ENCODE measurements at places on chromosomes 1 and 21.

GRCh38 chr1:37599940-37600339 lies 4.2 kb upstream of the GNL2 start:
- no peak for DNase-seq

DNA sequence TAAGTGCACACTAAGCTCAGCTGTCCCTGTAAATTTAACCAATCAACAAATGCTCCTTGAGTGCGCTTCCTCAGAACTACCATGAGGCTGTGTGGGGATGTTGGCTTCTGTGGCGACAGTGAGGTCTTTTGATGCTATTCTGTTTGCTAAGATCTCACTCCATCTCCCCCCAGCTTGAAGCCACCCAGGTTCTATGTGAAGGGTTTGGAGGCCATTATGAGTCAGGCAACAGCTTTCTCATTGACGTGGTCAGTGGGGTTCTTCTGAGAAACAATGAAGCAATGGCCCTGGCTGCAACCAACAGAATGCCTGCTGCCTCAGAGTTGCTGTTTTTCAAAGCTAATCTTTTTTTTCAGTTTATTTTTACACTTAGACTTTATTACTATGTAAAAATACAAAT lies 205.5 kb downstream of the PTBP2 start:
- no peak for DNase-seq

DNA sequence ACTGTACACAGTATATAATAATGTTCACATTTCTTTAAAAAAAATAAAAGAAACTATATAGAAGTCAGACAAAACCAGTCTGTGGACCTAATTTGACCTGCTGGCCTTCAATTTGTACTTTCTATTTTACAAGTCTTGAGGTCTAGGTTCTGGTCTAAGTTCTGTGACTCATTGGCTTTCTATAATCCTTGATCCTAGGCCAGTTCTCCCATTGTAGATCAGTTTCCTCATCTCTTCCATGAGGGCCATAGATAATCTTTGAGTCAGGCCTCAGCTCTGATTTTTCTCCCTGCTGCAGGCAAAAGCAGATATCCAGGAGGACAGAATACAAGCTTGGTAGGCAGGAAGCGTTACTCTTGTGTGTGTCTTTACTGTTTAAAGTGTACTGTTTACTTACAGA lies 603.7 kb upstream of the CAMK1G start:
- no peak for DNase-seq

DNA sequence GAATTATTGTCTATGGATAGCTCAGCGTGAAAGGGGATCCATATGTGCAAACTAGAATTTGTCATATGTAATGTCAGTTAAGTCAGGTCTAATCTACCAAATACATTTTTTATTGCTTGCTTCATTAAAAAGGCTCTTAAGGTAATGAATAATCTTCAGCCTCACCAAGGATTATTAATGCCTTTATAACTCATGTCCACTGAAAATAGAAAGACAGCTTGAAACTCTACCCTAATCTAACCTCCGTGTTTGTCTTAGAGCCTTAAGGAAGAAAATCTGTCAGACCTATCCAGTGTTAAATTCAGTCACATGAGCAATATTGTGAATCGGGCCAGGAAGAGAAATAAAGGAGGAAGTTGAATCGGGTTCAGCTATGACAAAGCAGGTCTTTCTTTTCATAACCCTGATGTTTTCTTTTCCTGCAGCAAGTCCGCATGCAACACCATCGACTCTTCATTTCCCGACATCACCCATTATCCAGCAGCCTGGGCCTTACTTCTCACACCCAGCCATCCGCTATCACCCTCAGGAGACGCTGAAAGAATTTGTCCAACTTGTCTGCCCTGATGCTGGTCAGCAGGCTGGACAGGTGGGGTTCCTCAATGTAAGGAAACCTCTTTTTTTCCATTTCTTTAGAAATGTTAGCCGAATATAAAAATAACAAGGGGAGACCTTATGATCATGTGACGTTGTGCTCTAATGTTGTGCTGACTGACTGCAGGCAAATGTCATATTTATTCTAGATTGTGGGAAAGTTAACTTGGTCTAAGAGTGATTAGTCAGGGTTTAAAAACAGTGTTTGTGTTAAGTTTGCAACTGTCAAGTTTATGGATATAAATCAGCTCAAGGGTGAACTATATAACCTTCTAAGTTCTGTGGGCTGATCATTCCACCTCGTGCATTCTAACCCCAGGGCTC lies 321.0 kb downstream of the TM2D1 start:
- DNase-seq: no peak

DNA sequence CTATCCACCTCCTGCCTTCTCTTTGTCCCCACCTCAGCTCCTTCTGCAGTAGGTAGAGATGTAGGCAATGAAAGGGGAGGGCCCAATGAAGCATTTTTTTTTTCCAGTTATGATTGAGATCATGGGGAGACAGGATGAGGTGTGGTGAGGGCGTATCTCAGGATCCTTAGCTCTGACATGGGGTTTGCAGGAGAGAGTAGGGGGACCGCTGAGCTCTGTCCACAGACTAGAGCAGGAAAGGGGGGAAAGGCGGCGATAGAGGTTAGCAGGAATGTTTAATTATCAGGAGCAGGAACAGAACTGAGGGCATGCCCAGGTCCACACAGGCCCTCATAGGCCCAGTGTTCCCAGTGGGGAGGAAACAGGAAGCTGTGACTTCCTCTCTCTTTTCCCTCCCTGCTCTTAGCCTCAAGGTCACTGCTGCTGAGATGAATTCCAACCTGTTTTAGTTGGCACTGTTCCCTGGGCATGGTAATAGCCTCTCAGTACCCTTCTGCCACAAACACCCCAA lies 901 bp upstream of the RXFP4 start:
- DNase-seq: no peak

DNA sequence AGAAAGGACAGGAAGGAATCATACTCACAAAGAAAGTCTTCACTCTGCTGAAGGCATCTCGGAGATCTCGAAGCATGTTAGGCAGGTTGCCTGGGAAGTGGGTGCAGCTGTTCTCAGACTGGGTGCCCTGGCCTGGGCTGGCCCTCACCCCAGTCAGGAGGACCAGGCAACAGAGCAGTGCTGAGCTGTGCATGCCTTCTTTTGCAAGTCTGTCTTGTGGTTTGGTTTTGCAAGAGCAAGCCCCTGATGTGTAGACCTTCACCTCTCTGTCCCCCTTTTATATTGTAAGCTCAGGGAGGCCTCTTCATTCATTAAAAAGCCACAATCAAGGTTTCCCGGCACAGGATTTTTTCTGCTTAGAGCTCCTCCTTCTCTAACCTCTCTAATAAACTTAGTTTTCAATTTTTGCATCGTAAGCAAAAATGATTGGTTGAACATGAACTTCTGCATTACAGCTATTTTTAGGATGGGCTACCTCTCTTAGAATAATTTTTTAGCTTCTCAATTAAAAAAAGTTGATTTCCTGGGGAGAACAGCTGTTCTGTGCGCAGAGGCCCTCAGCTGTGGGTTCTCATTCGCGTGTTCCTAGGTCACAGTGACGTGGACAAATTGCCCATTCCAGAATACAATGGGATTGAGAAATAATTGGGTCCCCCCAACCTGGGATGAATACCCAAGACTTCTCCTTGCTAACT lies at the start of gene IL10:
TSS of gene IL10 (minus strand) at position 252 of the 695 bp plus-strand sequence. CDS start at position 193, 59 bp downstream.
- DNase-seq: peak; percentile 74

DNA sequence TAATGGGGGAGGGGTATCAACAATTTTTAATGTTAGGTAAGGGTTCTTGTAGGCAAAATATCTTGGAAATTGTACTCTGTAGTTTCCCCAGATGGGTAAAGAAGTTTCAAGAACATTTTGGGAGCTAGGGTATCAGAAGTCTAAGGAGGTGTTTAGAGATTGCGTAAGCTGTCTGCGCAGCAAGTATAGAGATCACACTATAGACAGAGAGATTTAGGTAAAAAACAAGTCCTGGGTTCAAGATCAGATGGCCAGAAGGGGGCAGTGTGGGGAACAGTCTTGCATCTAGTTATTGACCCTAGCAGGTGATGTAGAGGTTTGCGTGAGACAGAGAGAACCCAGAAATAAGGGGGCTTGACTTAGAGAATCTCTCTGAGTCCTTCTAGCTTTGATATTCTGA lies 80.8 kb downstream of the S1PR1 start:
- DNase-seq: no peak

DNA sequence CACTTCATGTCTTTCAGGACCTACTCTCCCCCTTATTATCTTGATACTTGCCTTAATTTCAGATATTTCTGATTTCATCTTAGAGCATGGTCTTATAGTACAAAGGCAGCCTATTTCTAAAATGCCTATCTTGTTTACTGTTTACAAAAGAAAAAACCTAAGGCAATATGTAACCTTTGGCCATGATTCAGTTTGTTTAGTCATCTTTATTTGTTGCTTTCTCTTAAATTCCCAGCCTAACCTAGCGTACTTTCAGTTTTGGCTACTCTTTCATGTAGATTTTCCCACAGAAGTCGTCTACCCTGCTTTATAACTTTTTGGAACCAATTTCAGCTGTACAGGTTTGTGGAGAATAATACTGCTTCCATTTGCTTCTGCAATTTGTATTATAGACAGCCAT lies 81.8 kb downstream of the KIF1B start:
- no peak for DNase-seq

DNA sequence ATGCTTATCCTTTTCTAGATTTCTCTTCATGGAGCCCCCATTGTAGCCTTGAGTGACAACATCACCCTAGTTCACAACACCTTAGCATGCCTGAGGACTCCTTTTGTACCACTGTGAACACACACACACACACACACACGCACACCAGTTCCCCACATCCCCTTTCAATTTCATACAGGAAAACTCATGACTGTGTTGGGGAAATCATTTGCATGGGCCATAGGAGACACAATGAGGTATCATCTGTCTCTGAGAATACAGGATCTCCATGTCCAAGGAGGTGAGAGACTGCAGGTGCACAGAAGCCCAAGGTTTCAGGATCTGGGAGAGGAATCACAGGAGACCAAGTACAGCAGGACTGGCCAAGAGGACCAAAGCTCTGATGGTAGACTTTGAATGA lies 119.7 kb downstream of the TPTE start:
- no peak for DNase-seq

DNA sequence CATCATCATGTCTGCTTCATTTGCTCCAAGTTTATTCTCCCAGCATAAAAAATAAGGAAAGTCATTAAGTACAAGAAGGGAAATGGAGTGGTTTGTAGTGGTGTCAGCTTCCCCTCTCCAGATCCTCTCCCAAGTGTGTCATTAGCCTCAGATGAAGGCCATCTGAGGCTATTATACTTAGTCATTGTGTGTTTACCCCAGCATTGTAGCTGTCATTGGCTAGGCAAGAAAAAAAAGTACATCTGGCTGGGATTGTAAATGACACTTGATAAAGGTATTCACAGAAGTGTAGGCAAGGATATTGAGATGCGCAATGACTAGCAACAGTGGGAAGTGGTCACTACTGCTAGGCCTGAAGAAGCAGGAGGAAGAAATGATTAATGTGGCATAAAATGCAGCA lies 316.9 kb upstream of the SGIP1 start:
- no peak for DNase-seq

GRCh38 chr1:2523191-2523890 lies 3.1 kb downstream of the PANK4 start:
- DNase-seq: no peak

DNA sequence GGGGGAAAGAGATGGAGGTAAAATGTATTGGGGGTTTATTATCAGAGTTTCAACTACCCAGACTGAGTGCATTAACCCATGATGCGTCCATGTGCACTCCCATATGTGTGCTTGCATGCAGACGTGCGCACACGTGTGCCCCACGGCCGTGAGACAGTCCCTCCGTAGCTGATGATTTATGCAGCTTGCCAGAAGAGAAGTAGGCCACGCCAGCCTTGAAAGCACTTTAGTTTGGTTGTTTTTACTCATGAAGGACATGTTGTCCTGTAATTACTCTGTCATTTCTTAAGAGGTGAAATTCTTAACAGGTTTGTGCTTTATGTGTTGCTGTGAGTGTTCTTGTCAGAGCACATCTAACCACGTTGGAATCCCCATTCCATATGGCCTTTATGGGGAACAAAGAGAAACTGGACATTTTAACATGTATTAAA lies 467.8 kb downstream of the LMO4 start:
- DNase-seq: no peak

- DNase-seq: no peak
Observed at GRCh38 chr1:85158910-85159309, 41.9 kb downstream of the SYDE2 start.

Data from sigmoid colon (tissue), 7 donors.